NB4 (cell line): ENCODE measurements at places on chromosomes 2 and 18.
A peak's percentile ranks its signal among the peaks of the same experiment; 100 is the strongest.

- peak; percentile 93 for DNase-seq
These were observed 93.6 kb downstream of the ZFP36L2 start for GRCh38 chr2:43132683-43133301.

GRCh38 chr2:144660518-144661316 lies 140.8 kb upstream of the ZEB2 start:
- peak; percentile 81 for DNase-seq

- no peak for DNase-seq
These were observed 71.5 kb downstream of the LTBP1 start for GRCh38 chr2:33018271-33018670.

- DNase-seq, result no peak
These were observed 26.4 kb upstream of the PKDCC start for GRCh38 chr2:42021464-42021863.

DNA sequence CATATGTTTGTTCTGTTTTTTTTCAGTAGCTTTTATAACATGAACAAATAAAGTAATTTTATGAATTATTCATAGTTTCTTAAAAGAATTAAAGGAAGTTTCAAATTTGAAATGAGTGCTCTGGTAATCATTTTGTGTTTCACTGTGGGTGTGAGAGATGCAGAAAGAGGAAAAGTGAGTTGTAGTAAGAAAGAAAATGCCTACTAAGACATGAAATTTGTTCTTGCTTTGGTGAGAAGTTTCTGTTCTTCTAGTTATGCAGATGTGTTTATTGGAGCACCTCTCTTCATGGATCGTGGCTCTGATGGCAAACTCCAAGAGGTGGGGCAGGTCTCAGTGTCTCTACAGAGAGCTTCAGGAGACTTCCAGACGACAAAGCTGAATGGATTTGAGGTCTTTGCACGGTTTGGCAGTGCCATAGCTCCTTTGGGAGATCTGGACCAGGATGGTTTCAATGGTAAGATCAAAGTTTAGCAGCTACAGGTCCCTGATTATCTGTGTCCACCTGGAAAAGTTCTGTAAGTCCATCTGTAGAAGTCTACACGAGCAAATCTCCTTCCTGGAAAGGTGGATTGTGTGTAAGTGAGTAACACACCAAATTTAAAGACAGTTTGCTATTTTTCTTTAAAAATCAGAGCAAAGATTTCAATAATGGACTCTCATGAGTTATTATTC lies 51.4 kb downstream of the ITGAV start:
- no peak for DNase-seq

- no peak for DNase-seq
These were observed 68.0 kb upstream of the SMAD7 start for GRCh38 chr18:49018554-49019445.

- DNase-seq, result no peak
These were observed 226.6 kb downstream of the ALK start for GRCh38 chr2:29694741-29695140.

DNA sequence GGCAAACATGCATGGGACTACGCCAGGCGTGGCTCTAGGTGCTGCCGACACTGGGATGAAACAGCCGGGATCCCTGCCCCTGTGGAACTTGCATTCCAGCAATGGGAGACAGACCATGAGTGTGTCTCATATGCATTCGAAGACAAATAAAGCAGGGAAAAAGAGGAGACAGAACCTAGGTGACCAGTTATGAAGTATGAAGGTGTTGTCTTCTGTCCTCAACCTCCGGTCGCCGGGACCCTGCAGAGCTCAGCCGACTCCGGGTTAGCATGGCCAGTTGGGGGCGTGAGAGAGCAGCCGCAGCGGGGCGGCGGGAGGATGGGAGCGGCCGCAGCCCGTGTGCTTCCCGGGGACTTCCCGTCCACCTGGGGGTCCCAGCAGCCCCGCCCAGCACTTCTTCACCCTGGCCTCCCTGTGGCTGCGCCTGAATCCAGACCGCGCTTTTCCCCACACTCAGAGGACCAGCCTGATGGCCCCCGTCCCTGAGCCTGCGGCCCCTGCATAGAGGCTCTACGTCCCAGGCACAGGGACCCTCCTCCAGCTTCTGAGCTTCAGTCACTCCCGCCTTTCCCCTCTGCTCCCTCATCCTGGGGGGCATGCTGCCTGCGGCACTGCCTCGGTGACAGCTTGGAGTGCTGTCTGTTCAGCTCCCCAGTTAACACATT lies 11.4 kb downstream of the ID2 start:
- peak; percentile 52 for DNase-seq
